ENCODE measurements at places on chromosomes 1 and 21.

- no peak for DNase-seq
These were observed 648.7 kb downstream of the USP25 start for GRCh38 chr21:16378525-16378924.

DNA sequence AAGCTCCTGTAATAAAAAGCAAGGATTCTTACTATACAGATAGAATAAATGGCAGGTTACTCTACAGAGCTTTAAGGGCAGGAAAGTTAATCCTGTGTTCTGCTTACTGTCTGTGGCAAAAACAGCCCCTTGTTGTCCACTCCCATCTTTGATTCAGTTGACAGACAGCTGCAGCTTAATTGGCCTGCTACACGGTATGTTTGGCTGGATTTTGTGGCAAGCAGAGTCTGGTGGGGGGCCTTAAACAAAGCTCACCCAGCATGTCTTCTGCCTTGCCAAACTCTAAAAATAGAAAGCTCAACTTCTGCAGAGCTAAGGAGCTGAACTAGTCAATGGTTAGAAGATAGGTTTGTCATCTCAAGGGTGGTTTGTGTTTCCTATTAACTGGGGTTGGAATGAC lies 407.2 kb downstream of the HLX start:
- DNase-seq = no peak

- no peak for DNase-seq
These were observed 16.3 kb upstream of the PPM1J start for GRCh38 chr1:112731451-112731850.

GRCh38 chr1:155083052-155083541 lies 4.5 kb downstream of the EFNA3 start:
- no peak for DNase-seq

GRCh38 chr1:189834813-189835212 lies 642.9 kb downstream of the BRINP3 start:
- DNase-seq = no peak

- DNase-seq = no peak
These were observed 11.8 kb upstream of the ZFP69B start for GRCh38 chr1:40438391-40439015.

- no peak for DNase-seq
These were observed 15.2 kb downstream of the LY9 start for GRCh38 chr1:160811147-160811546.

- no peak for DNase-seq
These were observed 1.5 kb upstream of the CCDC27 start for GRCh38 chr1:3750741-3751140.
